ENCODE measurements at places on chromosomes 7 and 10. TPM values are rescaled to one million over a fixed set of nuclear protein-coding genes. Genes with fewer than 3 reads are reported as not detected.

CYP2C9 gene
- total RNA-seq, result 4.0 TPM

ANKIB1 gene
- 41.5 TPM for total RNA-seq

BTBD16 gene
- 0.40 TPM for total RNA-seq

PRKG1 gene
- 16.6 TPM for total RNA-seq

OR2A2 gene
- not detected for total RNA-seq

MMD2 gene
- not detected for total RNA-seq

TEX36 gene
- total RNA-seq, result not detected

MLXIPL gene
- total RNA-seq, result 15.7 TPM

- DNase-seq, result no peak
Observed at GRCh38 chr10:62755662-62756653, 48.6 kb upstream of the ADO start.

GRCh38 chr7:128919881-128920799 is 9.6 kb upstream of the KCP start:
- no peak for DNase-seq

DNA sequence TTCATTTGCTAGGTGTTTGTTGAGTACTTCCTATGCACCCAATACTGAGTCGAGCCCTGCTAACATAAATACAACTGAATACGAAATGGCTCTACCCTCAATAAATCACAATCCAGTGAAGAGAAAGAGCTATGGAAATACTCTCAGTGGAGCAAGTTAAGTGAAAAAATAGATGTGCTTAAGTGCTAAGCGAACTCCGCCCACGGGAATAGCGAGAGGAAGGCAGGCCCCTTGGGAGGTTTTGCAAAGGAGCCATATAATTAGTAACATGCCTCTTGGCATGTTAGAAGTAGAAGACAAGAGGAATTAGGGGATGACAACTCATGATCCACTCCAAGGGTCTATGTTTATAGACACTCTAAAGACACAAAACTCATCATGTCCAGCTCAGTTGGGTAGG is 42.8 kb upstream of the TSPAN33 start:
- no peak for DNase-seq

GRCh38 chr10:94315975-94316464 is 46.7 kb downstream of the NOC3L start:
- DNase-seq, result no peak

DNA sequence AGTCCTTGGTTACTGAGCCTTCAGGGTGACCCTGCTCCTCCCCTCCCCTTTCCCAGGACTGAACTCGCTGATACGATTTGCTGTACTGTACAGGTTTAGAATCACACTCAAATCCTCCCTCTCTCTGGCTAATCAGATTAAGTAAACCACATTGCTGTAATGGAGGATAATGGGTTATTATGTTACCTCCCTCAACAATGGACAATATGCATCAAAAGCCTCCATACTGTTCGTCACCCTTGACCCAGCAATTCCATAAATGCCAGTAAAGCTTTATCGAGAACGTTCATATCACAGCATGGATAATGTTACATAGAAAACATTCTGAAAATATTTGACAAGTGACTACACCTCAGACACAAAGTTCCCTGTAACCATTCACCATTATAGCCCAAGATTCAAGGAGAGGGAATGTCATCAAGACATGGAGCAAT is 61.7 kb downstream of the FAM107B start:
- no peak for DNase-seq

DNA sequence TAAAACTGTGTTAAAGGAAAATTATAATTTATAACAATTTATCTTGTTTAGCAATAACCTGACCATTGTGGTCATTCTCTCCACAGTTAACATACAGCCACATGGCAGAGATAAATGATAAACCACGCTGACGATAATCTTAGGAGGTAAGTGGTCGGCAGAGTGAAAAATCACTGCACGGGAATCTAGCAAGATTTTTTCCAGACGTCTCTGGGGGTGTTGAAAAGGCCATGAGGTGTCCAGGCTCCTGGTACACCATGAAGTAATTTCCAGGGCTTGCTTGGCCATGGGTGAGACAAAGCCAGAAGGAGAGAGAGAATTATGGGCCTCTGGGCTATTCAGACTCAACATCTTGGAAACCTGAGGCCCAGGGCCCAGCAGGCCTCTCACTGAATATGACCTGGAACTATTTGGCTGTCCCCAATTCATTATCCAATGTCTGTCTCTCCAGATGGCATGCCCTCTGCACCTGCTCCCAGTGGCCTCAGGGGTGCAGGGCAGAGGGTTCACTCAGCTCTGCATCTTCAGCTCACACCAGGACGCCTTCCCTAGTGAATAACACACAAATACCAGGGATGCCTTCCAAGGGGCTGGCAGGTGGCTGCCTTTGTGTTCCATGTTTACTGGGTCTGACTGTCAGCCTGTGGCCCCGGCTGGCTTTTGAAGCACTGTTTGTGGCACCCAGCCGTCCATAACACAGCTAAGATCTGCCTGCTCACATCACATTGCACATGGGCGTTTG is 590.4 kb upstream of the PFKP start:
- DNase-seq, result no peak

- no peak for DNase-seq
Observed at GRCh38 chr10:97922022-97922758, 72.5 kb downstream of the GOLGA7B start.

DNA sequence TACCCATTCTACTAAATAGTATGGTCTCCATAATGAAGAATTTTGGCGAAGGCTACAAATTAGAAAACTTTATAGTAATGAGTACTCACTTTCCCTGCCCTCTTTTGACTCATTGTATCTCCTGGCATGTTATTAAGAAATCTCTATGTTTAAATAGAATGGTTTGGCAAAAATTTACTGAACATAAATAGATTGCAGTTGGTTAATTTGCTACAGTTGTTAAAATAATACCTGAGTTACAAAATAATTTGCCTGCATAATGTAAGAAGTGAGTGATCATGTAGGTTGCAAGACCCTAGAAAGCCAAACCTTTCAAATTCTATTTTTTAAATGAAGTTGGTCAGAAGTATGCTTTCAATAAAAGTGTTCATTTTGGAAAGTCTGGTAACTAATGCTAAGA is 176.8 kb upstream of the AHR start:
- no peak for DNase-seq

DNA sequence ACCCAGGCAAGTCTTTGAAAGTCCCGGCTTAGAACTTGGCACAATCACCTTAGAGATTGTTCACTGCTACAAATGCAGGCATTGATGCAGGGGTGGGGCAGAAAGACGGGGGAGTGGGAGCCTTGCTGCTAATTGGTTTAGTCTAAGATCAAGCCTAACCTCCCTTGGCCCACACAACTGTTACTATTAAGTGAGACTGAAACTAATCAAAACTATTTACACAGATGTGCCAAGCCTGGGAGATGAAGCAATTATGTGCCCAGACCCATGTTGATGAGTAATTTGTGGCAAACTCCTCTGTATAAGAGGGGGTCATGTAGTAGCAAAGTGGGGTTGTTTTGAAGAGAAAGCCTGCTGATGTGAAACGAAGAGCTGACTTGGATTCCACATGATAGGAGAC is 178.2 kb upstream of the ITGB1 start:
- no peak for DNase-seq

DNA sequence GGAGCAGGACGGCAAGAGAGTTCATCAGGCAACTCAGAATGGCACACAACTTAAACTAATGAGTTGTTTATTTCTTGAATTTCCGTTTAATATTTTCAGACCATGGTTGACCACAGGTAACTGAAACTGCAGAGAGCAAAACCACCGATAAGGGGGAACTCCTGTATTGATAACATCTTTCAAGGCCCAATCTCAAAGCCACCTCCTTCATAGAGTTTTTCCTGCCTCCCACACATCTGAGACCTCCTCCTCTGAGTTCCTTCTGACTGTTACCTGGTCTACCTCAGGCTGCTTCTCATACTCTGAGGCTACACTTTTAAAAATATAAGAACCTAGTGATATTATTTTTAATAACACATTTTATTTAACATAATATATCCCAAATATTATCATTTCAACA is 341.5 kb upstream of the NPVF start:
- no peak for DNase-seq

- peak; percentile 58 for DNase-seq
Observed at GRCh38 chr7:16891338-16891737, 9.6 kb upstream of the AGR3 start.

- DNase-seq, result no peak
Observed at GRCh38 chr10:63457594-63457993, 8.2 kb downstream of the JMJD1C start.

GRCh38 chr7:11430112-11430511 is 401.9 kb downstream of the THSD7A start:
- DNase-seq, result no peak

- DNase-seq, result no peak
Observed at GRCh38 chr7:151484971-151485707, 34.6 kb downstream of the RHEB start.

DNA sequence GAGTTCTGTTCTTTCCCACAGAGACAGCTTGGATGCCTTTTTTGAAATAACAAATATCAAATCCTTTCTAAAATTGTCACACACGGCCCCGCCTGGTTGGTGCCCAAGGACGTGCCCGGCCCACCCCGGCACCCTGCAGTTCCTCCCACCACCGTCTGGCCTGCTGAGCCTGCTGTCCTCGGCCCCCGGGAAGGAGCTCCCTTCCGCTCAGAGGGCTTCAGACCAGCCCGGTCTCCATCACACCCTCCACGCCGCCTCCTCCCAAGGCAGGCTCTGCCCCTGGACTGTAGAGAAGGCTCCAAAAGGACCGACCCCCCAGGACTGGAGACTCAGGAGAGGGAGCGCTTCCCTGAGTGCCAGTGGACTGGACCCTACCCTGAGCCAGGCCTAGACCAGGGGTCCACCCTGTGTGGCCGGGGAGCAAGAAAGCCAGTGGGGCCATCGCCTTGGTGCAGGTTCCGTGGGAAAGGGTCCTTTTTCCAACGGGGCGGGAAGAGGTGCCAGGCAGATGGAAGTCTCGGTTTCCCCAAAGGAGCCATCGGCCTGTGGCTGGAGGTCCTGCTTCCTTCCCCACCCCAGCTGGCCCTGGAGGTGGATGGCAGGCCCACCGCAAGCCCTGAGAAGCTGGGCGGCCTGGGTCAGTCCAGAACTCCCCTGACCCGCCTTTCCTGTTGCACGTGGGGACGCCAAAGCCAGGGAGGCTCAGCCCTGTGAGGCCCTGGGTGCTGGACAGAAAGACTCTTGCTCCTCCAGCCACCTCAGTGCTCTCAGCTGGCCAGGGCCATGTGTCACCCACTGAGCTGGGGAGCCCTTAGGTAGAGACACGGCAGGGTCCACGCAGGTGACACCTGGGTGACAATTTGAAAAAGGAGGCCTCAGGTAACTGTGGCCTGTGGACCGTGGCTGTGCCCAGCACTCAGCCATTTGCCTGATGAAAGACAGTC is 69.8 kb downstream of the PWWP2B start:
- DNase-seq, result no peak

GRCh38 chr10:79316671-79317431 is 30.4 kb upstream of the PPIF start:
- DNase-seq, result no peak

DNA sequence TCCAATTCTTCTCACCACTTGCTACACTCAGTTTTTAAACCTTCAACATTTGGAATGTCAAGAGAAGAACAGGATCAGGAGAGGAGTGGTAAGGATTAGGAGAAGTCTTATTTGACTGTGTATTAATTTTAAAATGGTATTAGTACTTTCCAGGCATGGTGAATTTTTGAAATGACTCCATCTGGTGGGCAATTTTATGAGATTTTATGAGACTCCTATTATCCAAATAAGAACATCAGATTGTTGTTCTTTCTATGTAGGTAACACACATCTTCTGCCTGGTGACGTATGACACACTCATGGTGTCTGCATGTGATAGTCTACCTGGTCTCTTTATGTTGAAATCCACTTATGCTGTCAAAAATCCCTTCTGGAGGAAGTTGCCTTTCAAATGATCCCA is 51.0 kb downstream of the SLC13A1 start:
- DNase-seq, result no peak

DNA sequence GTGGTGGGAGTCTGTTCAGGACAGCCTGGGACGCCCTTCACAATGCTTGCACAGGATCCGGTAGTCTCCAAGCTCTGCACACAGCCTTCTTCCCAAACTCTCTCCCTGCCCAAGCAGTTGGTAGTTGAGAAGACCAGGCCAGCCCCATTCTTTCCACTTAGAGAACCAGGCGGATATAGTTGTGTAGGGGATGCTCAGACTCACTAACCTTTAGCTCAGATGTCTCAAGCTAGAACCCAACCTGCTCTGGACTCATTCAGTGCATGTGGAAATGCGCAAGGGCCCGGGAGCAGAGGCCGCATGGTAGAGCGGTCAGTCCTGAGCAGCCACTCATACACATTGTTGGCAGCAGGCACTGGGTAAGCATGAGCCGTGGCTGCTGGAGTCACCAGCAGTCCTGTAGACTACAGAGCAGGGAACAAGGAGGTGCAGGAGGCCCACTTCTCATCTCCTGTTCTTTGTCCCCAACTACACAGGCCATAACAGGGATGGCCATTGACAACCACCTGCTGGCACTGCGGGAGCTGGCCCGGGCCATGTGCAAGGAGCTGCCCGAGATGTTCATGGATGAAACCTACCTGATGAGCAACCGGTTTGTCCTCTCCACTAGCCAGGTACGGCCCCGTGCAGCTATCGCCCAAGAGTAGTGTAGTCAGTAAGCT is 17.2 kb upstream of the C10orf53 start:
- no peak for DNase-seq

DNA sequence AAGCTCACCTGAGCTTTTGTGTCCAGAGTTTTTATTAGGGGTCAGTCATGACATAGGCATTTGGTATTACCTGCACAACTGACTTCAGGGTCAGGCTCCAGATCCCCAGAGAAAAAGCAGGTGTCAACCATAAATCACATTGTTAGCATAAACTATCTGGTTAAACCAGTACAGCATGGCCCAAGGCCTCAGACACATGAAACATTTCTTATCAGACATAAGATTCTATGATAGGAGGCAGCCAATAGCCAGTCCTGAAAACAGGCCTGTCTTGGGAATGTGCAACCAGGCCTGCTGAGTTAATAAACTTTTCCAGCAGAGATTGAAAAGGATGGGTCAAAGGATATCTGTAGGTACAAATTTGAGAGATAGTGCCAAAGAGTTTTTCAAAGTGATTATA is 116.1 kb downstream of the TPST1 start:
- DNase-seq, result no peak

DNA sequence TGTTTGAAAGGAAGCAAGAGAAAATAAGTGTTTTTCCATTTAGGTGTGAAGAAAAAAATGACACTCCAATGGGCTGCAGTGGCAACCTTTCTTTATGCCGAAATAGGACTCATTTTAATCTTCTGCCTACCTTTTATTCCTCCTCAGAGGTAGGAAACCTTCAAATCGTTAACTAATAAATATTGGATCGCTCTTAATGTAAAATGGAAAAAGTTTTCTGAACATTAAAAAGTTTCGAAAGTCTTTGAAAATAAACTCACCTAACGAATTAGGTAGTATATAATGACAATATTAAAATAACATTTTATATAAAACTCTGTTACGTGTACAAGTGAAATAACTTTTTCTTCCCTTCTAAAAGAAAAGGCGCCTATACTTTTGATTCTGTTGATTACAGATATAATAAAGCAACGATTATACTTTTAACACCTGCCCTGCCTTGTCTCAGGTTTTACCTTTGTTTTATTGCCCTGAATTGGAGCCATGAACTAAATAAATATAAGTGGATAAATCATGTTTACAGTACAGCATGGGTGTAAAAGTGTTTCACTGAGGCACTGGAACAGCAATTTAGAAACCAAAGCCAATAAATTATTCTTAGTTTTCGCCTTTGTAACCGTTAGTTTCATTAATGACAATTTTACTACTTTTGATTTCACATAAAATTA is 804 bp downstream of the BCAP29 start:
- DNase-seq, result no peak
